ENCODE measurements at places on chromosomes 7 and 10.

DNA sequence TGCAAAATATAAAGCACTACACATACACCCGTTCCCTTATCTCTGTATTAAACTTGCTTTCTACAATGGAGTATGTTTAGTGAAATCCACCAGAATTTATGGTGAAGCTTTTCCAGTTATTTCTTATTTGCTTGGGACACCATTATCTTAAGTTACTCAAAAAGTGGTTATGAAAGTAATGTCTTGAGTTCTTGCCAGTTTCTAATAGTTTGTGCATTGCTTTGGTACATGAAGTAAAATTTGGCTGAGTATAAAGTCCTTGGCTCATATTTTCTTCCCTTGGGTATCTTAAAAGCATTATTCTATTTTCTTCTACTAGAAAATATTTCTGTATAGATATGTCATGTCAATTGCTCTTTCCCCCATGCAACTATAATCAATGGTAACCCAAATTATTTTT is 85.2 kb downstream of the POLR1F start:
- no peak for DNase-seq

DNA sequence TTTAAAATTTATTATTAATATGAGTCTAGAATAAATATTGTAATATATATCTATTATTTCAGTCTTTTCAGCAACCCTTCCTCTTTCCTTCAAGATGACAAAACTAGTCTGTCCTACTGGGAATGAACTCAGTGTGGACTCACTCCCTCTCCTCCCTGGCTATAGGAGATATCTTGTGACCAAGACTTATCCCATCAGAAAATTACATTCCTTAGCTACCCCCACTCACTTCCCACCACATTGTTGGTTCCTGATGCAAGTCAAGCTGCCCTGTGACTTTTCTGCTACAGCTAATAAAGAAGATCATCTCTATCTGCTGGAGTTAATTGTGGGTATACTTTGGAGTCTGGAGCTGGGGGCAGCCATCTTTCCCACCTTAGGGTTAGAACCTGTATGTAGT is 28.0 kb upstream of the MCU start:
- DNase-seq, result no peak

- DNase-seq, result no peak
These were observed 426.1 kb upstream of the LRRN3 start for GRCh38 chr7:110664803-110665202.

DNA sequence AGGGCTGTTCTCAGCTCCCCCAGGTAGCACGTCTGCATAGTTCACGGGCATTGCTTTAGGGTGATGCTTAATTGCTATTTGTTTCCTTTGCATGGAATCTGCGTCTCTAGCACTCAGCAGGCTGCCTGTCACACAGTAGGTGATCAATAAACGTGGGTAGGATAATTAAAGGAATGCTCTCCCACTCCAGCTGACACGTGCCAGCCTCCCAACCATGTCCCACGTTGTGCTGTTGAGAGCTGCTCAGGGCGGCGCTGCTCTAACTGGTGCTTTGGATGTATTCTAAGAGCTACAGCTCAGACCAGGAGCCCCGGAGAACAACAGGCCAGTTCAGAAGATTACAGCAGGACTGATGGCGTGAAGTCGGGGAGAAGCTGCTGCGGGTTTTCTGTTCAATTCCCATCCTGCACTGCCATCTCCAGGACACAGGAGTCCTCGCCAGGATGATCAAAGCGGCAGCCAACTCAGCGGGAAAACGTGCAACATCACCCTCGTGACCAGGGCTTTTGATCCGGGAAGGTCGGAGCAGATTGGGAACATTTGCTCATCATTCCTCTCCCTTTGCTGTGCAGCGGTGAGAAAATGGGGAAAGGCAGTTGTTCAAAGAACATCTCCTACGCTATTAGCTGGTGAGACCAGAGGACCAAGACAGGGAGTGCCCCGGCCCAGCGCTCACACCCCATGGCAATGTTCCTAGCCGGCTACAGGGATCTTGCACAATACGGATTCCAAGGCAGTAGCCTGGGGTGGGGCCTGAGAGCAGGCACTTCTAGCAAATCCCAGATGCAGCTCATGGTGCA is 50.5 kb upstream of the FOXK1 start:
- peak; percentile 70 for DNase-seq

DNA sequence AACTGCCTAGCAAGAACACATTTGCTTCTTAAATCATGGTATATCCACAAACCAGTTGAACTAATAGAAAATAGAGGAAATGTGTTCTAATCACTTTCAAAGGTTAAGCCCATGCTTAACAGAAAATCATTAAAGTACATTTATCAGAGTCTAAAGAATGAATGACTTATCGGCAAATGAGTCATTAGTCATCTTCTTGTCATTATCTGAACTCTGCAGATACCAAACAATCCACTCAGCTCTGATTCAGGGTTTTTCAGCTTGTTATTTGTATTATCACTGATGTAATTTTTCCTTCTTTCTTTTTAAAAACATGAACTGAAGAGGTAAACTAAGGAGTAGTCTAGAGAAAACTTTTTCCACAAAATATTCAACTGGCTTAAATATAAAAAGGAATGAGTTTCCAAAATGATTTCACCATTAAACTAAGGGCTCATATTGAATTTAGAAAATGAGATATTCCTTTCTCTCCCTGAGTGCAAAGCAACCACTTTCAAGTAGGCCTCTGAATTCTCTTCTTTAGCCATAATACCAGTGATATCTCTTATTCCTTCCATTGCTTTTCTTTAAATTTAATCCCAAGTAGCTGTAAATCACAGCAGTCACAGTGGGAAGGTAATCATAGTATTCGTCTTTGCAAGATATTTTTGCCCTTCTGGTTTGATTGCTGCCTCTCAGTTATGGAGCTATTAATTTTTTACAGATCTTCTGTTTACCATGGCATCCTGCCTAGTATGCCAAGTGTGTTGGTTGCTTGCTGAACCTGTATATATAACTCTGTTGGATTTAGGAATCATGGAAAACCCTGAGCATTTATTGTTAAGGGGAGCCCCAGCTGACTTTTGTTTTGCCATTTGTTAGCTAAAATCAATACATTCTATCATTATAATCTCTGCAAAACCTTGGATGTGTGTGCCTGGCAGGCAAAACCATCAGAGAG is 125.1 kb downstream of the THSD7A start:
- DNase-seq, result peak; percentile 19

DNA sequence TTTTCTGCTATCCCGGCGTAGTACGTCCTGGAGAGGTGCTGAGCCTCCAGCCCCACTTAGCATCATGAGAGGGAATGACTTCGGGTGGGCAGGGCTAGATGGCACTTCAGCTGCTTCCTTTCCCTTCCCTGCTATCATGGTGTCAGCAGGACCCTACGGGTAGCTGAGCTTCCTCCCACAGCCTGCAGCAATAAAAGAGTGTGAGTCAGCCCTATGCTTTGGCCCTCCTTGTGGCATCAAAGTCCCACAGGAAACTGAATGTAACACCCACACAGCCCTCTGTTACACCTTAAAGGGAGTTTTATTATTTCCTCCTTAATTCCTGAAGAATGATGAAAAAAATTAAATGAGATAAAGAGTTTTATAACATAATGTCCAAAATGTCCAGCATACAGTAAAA is 458.1 kb downstream of the RPS24 start:
- DNase-seq, result no peak

DNA sequence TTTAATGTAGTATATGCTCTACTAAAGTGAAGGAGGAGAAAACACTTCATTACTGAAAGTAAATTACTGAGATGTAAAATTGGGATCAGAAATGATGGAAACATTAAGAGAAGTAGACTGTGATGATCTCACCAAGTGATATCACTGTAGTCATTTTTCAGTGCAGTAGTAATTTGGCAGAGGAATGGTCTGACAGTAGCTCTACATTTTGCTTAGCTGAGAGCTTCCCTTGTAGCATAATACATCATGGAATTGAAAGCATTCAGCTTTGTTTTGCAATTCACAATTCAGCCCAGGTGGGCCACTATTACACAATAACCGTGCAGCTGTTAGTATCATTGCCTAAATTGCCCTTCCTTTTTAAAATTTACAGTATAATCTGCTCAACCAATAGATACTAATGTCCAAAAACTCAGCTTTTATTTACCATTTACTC is 19.4 kb upstream of the CABCOCO1 start:
- no peak for DNase-seq

GRCh38 chr7:7564323-7564780 is 2.3 kb upstream of the MIOS start:
- DNase-seq, result no peak

- DNase-seq, result no peak
These were observed 154.5 kb downstream of the SVIL start for GRCh38 chr10:29479981-29480954.

- no peak for DNase-seq
These were observed 7.7 kb upstream of the COMTD1 start for GRCh38 chr10:75243426-75243825.

DNA sequence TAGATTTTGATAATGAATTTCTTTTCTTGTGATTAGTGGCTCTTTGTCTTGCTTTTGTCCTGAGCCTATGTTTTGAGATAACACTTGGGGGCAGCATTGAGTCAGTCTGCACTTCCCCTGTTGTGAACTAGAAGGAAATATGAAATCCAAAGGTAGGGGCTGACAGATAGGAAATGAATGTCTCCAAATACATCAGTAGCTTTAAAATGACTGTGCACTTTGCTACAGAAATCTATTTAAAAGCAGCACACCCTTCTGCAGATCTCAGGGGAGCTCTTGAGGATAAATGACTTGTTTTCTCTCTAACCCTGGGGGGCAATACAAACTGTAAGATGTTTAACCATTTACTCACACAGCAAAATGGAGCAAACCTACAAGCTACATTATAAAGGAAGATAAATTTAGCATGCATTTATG is 176.0 kb upstream of the MYO3A start:
- peak; percentile 82 for DNase-seq

DNA sequence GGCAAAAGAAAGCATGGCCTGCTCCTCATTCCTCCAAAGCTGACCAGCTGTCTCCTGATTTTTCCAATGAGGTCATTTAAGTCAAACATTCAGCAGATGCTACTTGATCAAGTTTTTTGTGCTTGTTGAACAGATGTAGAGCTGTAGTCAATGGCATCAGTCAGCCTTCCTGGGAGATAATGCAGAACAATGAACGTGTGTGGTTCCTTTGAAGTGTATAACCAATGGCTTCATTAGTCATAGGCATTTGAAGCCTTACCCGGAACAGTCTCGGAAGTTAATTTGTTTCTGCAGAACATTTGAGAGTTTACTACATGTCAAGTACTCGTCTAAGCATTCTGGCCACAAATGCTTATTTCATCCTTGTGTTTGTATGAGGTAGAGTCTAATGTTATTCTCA is 227.1 kb downstream of the ADRA2A start:
- no peak for DNase-seq

GRCh38 chr7:3243256-3243655 is 57.8 kb upstream of the SDK1 start:
- no peak for DNase-seq

DNA sequence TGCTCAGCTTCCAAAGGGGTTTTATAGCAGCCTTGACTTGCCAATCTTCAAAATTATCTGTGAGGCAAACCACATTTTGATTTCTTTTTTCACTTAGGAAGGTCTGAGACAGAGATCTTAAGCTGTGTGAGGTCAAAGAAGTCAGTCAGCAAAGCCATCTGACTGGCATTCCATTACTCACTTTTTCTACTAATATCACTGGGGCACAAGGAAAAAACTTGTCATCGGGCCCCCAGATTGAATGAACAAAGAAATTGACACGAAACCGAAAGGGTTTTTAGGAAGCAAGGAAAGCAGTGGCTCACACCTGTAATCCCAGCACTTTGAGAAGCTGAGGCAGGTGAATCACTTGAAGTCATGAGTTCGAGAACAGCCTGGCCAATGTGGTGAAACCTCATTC is 78.5 kb upstream of the FRMD4A start:
- no peak for DNase-seq

- no peak for DNase-seq
These were observed 32.3 kb upstream of the PRKCQ start for GRCh38 chr10:6612371-6612770.

DNA sequence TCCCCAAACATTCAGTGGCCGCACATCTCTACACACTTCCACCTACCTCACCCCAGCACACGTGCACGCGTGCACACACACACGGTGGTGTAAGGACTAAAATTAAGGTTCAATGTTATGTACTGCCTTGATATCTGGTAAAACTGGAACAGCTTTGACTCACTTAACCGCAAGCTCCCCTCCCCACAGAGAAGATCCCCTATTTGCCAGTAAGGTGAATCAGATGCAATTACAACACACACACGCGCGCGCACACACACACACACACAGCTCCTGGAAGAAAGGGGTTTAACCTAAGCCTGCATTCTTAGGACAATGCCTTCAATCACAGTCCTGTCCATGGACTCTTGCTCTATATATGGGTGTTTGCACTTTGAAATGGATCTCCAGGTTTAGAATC is 25.5 kb upstream of the VPS41 start:
- no peak for DNase-seq

DNA sequence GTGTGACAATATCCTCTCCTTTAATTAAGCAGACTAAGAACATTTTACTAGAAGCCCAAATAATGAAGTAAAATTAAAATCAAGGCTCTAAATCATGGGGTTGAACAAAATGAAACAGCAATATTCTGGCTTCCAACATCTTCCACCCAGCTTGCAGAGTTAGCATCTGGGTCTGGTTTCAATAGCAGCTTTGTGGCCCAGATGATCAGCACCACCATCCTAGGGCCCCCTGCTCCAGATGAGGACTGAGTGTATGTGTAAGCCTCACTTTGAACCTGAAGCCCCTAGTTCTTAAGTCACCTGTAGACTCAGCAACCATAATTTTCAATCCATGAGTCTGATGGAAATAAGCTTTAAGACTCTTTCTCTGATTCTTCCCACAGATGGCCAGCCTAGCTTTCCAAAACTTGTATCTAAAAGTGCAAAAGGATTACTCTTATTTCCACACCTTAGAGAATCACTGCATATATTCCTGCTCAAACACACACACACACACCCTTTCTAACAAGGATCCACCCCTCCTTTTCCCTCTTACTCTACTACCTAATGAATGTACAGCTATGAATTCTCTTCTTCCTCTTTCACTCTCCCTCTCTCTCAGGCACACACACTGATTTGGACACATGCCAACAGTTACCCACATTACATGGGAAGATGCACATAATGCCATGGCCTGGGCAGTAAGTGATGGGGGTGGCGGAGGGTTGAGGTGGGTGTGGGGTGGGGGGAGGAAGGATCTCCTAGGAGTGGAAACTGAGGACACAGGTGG is 3.5 kb downstream of the DENND11 start:
- no peak for DNase-seq

- DNase-seq, result no peak
These were observed 1.2 kb downstream of the SUV39H2 start for GRCh38 chr10:14879928-14880193.

DNA sequence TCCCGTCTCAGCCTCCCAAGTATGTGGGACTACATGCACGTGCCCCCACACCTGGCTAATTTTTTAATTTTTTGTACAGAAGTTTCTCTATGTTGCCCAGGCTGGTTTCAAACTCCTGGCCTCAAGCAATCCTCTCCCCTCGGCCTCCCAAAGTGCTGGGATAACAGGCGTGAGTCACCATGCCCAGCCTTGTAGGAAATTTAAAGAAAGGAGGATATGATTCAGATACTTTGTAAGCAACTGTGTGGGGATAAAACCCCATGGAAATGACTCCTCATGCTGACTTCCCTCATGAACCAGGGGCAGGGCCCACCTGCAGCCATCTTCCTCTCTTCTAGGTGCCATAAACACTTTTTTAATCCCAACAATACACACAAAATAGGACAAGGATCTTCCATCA is 50.2 kb downstream of the APBB1IP start:
- DNase-seq, result no peak
